ENCODE measurements at places on chromosomes 4 and X.
A peak's percentile ranks its signal among the peaks of the same experiment; 100 is the strongest.

DNA sequence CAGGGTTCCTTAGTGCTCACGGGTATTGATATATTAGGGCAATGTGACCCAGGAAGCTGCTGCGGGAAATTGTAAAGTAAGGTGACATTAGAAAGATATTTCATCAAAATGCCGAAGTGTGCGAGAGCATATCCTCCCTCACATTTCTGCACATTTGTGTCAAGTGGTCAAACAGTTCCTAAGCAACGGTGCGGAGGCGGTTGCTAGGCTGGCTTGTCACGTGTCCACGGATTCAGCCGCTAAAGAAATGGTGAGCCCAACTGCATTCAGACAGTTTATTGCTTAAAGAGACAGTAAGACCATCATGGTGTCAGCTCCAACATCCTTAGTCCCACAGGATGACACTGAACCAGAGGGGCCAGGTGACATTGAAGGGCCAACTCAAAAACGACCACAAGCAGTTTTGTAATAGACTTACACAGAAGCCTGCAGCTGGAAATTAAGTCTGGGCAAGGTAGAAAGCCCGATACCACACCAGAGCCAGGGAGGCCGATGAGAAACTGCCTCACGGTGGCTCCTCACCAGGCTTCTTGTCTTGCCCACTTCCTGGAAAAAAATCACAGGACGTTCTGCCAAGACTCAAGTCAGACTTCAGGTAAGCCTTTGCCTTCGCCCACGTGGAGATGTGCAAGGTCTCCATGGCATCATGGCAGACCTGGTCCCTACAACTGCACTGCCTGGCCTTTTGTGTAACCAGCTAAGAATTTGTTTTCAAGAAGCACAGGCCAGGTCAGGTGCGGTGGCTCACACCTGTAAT is 50.4 kb downstream of the USP11 start:
- peak; percentile 56 for DNase-seq

DNA sequence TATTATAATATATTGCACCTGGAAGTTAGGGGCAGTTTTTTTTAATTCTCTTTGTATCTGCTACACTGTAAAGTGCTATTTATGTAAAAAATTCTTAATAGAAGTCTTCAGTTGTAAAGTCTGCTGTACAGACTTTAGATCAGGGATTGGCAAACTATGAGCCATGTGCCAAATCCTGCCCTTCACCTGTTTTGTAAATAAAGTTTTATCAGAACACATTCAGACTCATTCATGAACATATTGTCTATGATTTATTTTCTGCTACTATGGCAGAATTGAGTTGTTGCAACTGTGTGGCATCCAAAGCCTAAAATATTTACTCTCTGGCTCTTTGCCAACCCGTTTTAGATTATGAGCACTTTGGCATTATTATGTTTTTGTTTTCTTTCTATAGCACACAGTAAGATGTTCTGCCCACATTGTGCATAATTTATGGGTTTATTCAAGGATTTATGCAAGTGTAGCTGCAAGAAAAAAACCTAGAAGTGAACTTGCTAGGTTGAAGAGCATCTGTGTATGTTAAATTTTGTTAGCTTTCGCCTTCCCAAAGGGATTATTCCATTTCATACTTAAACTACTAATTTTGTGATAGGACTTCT is 56.9 kb downstream of the CLCN3 start:
- no peak for DNase-seq

DNA sequence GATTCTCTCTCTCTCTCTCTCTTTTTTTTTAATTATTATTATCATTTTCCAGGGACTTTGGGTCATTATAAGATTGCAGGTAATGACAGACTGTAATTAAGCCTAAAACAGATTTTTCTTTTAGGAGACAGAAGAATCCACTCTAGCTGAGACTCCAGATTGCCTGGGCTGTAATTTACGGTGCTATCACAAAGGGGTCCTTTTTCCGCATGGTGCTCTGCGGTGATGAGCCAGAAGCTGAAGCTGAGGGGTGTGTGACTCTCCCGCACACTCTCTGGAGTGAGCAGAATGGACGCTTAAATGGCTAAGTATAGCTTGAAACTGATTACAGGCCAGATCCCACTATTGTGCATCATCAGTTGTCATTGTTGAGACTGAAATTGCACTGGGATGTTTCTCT is 50.0 kb downstream of the LGI2 start:
- DNase-seq: no peak

DNA sequence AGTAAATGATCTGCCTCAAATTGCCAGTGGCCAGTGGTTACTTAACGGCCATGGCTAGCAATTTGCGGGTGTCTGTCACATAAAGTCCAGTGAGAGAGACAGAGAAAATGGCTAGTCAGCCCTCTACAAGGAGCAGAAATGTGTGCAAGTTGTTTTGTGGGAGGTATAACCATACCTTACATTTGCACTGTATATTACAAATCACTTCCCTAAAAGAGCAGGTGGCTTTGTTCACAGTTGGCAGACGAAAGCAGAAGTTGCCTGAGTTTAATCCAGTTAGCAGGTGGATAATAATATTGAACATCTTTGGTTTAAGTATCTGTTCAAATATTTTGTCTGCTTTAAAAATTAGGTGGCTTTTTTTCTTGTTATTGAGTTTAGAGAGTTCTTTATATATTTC is 15.6 kb downstream of the SRPX start:
- no peak for DNase-seq

GRCh38 chrX:39893417-39894338 is 204.1 kb downstream of the BCOR start:
- no peak for DNase-seq

DNA sequence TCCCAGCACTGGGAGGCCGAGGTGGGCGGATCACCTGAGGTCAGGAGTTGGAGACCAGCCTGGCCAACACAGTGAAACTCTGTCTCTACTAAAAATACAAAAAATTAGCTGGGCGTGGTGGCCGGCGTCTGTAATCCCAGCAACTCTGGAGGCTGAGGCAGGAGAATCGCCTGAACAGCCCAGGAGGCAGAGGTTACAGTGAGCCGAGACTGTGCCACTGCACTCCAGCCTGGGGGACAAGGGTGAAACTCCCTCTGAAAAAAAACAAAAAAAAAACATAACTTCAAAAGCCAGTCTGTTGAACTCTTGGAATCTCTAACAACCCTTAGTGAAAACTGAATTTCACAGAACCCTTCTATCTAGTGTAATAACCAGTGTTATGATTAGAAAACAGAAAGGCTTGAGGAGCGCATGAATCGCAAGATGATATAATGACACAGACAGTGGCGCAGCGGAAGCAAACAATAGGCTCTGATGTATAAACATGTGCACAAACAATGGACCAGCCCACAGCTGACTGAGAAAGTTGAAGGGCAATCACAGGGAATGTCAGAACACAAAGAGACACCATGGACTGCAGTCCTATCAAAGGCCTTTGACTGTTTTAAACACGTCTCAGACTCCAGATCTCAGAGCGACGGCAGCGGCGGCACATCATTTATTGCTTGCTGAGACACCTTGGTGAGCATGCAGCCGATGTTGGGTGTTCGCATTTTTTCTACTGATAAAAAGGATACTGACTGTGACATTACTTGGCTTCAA is 81.6 kb downstream of the NSUN7 start:
- DNase-seq: no peak

DNA sequence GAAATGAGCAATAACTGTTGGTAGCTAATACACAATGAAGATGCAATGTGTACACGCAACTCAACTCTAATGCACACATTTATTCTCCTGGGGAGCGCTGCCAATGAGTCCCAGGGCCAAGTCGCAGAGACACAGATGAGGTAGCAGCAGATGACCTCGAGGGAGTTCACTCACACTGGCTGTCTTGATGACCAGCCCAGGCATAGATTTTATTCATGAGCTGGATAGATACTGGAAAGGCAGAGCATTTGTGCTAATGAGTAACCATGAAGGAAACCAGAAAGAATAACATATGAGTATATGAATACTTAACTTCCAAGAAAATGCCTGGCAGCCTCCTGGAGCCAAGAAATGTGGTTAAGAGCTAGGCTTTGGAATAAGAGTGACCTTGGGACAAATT is 42.3 kb downstream of the RASL11B start:
- no peak for DNase-seq

DNA sequence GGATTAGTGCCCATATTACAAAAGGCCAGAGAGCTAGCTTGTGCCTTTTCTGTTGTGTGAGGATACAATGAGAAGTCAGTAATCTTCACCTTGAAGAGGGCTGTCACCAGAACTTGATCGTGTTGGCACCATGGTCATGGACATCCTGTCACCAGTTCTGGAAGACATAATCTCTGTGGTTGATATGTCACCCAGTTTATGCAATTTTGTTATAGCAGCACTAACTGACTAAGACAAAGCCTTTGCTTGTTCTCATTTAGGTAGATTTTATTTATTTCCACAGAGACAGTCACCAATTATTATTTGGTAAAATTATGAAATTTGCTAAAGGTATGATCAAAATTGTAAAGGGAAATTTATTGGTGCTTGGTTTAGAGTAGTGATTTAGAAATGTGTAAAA is 308.8 kb upstream of the CPXCR1 start:
- no peak for DNase-seq

GRCh38 chr4:14193601-14194000 is 566.1 kb upstream of the BOD1L1 start:
- peak; percentile 61 for DNase-seq

DNA sequence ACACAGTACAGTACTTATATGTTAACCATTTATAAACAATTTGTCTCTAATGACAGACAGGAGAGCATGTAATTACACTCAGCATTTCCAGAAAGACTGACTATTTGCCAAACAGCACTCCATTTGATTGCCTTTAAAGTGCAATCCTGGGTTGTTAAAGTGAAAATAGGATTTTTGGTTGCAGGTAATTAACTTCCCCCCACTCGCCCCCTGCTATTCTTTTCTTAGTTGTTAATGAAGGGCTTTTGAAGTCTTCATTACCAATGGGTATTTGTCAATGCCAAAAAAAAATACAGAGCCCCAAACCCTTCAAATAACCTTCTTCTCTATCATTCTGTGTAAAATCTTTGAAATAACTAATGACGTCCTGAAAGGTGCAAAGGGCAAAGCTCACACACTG is 825.6 kb downstream of the STPG2 start:
- no peak for DNase-seq

DNA sequence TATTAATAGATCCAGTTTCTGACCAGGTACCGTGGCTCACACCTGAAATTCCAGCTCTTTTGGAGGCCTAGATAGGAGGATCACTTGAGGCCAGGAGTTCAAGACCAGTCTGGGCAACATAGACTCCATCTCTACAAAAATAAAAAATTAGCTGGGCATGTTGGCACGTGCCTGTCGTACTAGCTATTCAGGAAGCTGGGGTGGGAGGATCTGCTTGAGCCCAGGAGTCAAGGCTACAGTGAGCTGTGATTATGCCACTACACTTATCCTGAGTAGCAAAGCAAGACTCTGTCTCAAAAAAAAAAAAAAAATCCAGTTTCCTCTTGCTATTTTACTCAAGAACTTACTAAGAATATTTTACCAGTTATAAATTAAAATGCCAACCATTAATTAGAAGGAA is 91.7 kb downstream of the SLC10A6 start:
- no peak for DNase-seq

- DNase-seq: no peak
These were observed 62.1 kb downstream of the RHOXF2B start for GRCh38 chrX:120015145-120016067.

DNA sequence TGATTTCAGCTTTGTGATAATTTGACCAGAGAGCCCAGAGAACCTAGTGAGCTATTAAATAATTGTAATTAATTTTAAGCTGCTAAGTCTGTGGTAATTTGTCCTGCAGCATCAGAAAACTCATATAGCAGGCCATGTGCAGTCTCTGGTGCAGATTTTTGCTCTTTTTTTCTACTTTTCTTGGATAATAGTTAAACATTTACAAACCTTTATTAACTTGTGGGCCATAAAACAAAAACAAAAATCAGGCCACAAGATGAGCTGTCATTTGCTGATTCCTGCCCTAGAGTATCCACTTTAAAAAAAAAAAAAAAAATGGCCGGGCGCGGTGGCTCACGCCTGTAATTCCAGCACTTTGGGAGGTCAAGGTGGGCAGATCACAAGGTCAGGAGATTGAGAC is 99.8 kb downstream of the CLDN22 start:
- no peak for DNase-seq

- no peak for DNase-seq
These were observed 74.4 kb upstream of the PRKX start for GRCh38 chrX:3787856-3788255.

GRCh38 chrX:20265726-20266681 is 705 bp downstream of the RPS6KA3 start:
- peak; percentile 34 for DNase-seq

- peak; percentile 45 for DNase-seq
These were observed 61.9 kb downstream of the ARHGAP10 start for GRCh38 chr4:147793569-147794313.

GRCh38 chr4:5387457-5387856 is 320.9 kb downstream of the EVC2 start:
- no peak for DNase-seq

DNA sequence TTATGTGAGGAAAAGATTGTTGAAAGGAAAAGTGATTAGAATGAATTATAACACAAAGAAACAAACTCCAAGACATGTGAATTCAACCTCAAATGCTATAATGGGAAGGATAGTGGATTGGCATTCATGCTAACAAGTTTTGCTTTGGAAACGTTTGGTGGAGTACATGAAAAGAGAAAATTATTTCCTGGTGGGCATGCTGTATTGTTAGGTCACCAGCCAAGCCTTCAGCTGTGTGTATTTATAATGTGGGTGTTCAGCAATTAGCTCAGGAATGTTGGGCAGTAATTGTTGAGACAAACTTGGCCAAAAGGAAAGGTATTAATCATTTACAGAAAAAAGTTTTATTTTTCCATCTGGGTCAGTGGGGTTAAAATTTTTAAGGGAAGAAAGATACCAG is 198.9 kb upstream of the ARSJ start:
- DNase-seq: no peak

DNA sequence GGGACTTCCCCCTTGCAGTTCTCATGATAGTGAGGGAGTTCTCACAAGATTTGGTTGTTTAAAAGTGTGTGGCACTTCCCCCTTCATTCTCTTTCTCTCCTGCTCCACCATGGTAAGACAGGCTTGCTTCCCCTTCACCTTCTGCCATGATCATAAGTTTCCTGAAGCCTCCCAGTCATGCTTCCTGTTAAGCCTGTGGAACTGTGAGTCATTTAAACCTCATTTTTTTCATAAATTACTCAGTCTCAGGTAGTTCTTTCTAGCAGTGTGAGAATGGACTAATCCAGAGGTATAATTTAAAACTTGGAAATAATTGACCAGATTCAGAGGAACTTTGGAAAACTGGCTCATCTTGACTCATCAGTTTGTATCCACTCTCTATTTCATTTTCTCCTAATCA is 129.0 kb downstream of the TMEM47 start:
- no peak for DNase-seq

- no peak for DNase-seq
These were observed 137.9 kb downstream of the GPC3 start for GRCh38 chrX:133847340-133847994.
